T-helper 17 cell (primary cell): ENCODE measurements at places on chromosomes 4 and X.

DNA sequence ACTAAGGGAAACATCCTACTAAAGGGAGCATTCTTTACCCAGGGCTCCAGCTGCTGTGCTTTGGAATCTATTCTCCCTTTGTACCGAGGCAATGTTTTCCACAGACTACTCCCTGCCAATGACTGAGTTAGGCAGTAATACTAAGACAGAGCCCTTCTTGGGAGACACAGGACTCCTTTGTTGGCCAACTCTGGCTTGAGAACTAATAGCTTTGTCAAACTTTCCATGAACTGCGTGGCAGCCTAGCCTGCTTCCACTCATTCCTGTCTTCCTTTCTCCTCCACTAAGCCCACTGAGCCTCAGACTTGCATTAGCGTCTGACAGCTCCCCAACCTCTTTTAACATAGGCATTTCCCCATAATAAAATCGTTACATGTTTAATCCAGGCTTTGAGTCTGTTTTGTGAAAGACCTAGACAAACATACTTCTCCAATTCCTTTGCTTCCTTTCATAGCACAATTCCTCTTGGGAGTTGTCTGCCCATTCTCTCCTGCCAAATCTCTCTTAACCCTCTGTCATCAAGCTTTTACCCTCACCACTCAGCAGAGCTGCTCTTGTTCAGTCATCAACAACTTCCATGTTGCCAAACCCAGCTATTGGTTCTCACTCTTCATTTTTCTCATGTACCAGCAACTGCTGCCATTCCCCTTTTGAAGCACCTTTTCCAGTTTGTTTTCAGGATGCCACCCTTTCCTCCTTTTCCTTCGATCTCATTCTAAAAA is 300.3 kb upstream of the IGFBP7 start:
- DNase-seq, result no peak

- DNase-seq, result no peak
These were observed 987.2 kb downstream of the PDHA2 start for GRCh38 chr4:96827086-96827485.

DNA sequence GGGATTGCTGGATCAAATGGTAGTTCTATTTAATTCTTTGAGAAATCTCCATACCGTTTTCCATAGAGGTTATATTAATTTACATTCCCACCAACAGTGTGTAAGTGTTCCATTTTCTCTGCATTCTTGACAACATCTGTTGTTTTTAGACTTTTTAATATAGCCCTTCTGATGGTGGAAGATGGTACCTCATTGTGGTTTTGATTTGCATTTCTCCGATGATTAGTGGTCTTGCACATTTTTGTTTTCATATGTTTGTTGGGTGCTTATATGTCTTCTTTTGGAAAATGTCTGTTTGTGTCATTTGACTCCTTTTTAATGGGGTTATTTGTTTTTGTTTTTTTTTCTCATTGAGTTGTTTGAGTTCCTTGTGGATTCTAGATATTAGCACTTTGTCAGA is 75.3 kb upstream of the PUDP start:
- DNase-seq, result no peak

DNA sequence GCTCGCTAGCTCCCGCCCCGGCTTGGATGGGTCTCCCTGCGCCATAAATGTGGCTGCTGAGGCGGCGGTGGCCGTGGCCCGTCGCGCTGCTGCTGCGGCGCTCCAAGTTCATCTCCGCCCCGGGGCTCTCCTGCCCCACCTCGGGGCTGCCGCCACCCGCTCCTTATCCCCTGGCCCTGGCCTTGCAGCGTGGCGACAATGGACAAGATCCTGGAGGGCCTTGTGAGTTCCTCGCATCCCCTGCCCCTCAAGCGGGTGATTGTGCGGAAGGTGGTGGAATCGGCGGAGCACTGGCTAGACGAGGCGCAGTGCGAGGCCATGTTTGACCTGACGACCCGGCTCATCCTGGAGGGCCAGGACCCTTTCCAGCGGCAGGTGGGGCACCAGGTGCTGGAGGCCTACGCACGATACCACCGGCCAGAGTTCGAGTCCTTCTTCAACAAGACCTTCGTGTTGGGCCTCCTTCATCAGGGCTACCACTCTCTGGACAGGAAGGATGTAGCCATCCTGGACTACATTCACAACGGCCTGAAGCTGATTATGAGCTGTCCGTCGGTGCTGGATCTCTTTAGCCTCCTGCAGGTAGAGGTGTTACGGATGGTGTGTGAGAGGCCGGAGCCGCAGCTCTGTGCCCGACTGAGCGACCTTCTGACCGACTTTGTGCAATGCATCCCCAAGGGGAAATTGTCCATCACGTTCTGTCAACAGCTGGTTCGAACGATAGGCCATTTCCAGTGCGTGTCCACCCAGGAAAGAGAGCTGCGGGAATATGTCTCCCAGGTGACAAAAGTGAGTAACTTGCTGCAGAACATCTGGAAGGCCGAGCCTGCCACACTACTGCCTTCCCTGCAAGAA is 763 bp downstream of the USP38 start:
- DNase-seq, result no peak

GRCh38 chr4:111393781-111394180 is 751.5 kb upstream of the FAM241A start:
- no peak for DNase-seq

DNA sequence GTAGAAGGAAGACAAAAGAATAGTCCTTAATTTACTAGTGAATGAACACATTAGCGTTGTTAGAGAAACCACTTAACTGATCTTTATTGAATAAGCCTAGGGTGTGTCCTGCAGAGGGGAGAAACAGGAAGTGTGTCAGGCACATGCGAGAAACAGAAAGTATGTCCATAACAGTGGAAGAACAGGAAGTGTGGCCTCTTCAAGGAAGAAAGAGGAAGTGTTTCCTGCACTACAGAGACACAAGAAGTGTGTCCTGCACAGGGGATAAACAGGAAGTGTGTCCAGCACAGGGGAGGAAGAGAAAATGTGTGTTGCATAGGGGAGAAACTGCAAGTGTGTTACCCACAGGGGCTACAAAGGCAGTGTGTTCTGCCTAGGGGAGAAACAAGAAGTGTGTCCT is 539.6 kb upstream of the PRKX start:
- no peak for DNase-seq

DNA sequence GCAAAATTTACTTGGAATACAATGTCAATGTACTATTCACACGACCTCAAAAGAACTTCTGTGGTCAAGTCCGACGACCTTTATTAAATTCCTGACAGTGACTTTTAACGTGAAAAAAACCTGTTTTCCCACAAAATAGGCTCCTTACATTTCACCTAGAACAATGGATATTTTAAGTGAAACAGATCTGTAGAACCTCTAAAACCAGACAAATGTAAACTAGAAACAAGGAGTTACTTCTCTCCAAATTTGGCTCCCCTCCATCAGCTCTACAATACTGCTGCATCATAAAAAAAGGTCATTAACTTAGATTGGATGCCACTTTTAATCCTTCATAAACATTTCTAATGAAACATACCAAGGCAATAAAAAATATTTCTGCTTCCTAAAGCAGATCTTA is 1.2 kb downstream of the NEK1 start:
- no peak for DNase-seq

DNA sequence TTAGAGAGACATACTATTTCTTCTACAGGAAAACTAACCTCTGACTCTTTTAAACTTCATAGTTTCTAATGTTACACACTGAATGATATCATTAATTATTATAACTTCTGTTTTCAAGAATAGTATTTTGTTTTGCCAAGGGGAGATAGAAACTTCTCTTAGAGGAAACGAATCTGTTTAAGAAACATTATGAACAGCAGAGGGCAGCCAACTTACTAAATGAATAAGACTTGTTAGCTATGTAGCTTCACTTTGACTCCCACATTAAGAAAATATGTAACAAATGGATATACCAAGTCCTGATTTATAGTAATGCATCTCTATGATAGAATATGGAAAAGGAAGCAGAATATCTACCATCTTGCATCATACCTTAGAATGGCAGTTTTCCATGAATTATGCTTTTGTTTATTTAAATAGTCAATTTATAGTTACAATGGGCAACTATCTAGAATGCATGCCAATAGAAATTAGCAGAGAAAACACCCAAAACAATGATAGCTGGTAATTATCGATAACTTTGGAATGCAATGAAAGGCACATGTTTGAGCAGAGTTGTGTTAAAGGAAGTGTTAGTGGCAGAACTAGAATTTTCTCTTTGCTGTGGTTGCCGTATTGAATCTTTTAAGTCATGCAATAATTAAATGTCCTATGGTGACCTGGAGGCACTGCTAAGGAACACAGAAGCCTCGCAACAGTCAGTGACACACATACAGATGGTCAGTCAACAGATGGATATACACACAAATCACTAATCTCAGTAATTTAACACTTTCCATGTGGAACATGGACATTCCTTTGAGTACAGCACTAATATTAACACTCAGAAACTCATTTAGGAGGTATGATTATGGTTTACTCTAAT is 105.7 kb upstream of the PDLIM3 start:
- no peak for DNase-seq

DNA sequence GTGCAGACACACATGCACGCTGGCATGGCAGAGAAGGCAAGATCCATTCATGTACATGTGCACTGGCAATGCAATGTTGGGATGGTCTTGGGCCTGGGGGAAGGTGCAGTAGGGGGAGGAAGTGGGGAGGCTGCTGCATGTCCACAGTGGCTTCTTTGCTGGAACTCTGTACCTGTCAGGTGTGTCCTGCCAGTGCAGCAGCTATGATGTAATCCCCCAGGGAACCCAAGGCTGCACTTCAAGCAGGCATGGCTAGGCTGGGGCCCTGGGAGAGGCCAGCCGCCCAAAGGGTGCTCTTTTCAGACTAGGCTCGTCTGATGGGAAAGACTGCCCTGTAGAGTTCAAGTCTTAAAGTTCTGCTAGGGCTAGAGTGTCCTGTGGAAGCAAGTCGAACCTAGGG is 1304.0 kb downstream of the FAM133A start:
- DNase-seq, result no peak

GRCh38 chr4:140806163-140806562 is 50.0 kb upstream of the TBC1D9 start:
- no peak for DNase-seq

DNA sequence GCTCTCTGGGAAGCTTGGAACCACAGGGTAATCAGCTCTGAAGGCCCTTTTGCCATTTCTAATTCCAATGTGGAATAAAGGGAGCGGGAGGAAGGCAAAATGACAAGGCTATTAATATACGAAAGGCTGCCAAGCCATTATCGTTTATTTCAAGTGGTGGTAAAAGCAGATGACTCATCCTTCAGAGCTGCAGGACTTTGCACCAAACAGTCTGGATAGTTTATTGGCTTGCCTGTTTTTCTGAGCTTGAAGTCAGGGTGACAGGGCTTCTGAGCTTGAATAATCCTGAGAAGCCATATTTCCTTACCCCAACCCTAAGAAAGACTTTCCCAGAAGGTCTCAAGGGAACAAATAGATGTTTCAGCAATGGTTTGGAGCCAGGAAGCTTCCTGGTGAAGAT is 7.7 kb upstream of the GABRE start:
- no peak for DNase-seq

GRCh38 chrX:107678957-107679740 is 50.8 kb downstream of the PRPS1 start:
- peak; percentile 52 for DNase-seq

- DNase-seq, result no peak
These were observed 4.3 kb downstream of the CXCL9 start for GRCh38 chr4:76003035-76003434.

GRCh38 chrX:96689991-96690390 is 5.3 kb downstream of the DIAPH2 start:
- no peak for DNase-seq

- DNase-seq, result no peak
These were observed 797.7 kb downstream of the ADGRL3 start for GRCh38 chr4:61997831-61998230.

DNA sequence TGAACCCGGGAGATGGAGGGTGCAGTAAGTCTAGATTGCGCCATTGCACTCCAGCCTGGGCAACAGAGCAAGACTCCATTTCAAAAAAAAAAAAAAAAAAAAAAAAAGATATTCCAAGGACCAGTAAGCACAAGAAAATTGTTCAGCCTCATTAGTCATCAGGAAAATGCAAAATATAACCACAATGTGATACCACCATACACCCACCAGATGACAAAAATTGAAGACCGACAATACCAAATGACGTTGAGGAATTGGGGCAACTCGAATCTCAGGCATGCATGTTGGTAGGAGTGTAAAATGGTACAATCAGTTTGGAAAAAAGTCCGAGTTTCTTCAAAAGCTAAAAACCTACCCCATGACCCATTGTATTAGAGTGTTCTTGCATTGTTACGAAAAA is 130.2 kb upstream of the FAM9B start:
- DNase-seq, result no peak

DNA sequence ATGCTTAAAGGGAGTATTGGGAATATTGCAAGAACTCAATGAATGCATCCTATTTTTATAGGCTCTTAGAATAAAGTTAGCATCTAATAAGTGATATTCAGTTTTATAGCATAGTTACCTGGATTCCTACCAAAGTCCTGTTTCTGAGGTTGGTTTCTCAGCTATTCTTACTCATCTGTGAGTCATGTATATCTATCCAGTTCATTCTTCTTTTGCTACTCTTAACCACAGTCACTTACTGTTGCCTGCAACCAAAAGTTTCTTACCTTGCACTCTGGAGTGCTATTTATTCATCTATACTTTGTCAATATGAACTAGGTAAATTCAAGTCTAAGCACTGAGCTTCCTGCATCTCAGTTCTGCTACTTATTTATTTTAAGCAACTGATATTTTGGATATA is 322.5 kb downstream of the HS3ST1 start:
- DNase-seq, result no peak

GRCh38 chr4:165464813-165465381 is 86.1 kb downstream of the CPE start:
- DNase-seq, result no peak

GRCh38 chrX:68286076-68286475 is 147.2 kb downstream of the OPHN1 start:
- no peak for DNase-seq

- DNase-seq, result no peak
These were observed 14.9 kb downstream of the RAB33A start for GRCh38 chrX:130186651-130187050.

DNA sequence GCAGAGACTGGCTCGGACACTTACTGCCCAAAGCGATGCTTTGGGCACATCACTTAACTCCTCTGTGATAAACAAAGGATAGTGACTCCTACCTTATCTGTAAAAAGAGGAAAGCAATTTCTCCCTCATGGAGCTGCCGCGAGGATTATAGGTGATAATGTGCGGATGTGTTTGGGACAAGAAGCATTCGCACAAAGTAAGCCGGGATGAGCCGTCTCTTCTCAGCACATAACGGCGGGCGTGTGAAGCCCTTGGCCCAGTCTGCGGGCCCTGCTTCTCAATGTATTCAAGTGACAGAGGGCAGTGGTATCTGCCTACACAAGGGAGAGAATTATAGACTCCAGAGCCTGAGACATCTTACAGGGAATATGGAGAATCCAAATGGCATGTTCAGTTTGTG is 550.3 kb upstream of the CPEB2 start:
- no peak for DNase-seq
